Myocyte (in vitro differentiated cells): ENCODE measurements at places on chromosomes 7 and 10.

DNA sequence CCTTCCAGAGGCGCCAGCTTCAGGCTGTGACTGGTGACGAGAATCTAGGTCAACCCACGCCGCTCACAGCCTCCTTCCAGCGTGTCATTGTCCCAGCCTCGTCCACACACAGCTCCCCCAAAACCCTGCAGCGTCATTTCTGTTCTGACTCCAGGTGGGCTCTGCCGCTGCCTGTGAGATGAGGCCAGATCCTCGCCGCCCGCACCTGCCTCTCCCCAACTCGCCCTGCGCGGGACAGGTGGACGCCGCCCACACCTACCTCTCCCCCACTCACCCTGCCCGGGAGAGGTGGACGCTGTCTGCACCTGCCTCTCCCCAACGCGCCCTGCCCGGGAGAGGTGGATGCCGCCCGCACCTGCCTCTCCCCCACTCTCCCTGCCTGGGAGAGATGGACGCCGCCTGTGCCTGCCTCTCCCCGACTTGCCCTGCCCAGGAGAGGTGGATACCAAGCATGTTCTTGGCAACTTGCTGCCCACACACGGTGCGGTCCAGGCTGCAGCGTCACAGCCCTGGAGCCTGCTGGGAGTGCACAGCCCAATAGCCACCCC lies 32.0 kb upstream of the CFAP46 start:
- no peak for DNase-seq

DNA sequence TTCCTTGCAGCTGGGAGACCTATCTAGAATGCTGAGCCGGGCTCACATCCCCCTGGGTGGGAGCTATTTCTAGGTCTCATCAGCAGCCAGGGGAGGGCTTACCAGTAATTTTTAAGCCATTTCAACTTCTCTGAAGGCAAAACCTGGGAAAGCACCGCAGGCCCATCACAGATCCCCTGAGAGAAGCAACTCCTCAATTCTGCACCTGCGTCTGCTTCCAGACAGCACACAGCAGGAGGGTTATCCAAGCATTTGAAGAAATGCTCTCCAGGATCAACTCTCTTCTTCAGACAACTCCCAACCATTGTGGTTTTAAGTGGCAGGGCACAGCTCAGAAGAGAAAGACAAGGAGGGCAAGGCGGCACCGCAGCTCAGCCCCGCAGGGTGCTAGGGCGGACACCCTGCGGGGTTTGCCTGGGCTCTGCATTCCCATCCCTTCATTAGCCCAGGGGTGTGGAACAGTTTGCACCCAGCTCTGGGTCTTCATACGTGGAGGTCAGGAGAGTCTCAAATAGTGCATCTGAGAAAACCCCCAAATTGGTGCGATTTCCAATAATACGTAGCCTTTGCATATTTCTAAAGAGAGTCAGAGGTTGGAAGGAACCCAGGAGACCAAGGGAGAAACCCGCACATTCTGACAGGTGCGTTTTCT lies 618.7 kb downstream of the DNAJB6 start:
- no peak for DNase-seq

GRCh38 chr7:151226560-151226874 lies 488 bp downstream of the ABCF2 start:
- DNase-seq = no peak

DNA sequence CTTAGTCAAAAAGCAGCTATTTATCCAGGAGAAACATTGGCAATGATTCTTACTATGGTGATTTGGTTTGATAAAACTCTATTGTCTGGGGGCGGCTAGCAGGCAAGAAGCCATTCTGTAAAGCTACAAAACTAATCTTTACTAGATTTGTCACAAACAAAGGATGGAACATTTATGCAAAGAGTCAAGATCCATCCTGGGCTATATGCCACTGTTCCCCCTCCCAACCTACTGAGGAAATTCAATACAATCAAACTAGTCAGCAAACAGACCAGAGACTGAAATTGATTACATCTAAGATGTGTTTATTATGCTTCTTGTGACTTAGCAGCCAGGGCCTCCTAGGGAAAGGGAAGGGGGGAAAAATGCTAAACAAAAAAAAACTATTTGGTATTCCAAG lies 397.6 kb downstream of the GPAM start:
- DNase-seq = no peak

GRCh38 chr7:147029953-147030352 lies 913.4 kb downstream of the CNTNAP2 start:
- no peak for DNase-seq

GRCh38 chr7:8221567-8221966 lies 40.4 kb downstream of the ICA1 start:
- no peak for DNase-seq

GRCh38 chr7:158676171-158676840 lies 28.3 kb downstream of the NCAPG2 start:
- no peak for DNase-seq

DNA sequence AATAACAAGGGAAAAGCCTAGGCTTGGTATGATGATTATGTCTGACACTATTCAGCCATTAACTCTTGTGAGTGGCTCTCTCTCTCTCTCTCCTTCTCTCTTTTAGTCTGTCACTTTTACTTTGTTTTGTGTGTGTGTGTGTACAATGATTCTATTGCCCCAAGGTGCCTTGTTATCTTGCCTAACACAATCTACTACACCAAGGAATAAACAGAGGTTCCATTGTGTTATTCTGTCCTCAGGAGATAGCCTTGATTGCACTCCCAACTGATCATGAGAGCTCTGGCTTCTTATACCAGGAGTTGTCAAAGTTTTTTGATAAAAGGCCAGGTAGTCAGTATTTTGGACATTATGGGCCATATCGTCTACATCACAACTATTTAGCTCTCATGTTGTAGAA lies 123.4 kb upstream of the CALCR start:
- no peak for DNase-seq

- DNase-seq = peak; percentile 6
These were observed 5.0 kb downstream of the SEPTIN7 start for GRCh38 chr7:35805876-35806275.

GRCh38 chr7:41732843-41733306 lies 30.0 kb upstream of the INHBA start:
- DNase-seq = no peak

DNA sequence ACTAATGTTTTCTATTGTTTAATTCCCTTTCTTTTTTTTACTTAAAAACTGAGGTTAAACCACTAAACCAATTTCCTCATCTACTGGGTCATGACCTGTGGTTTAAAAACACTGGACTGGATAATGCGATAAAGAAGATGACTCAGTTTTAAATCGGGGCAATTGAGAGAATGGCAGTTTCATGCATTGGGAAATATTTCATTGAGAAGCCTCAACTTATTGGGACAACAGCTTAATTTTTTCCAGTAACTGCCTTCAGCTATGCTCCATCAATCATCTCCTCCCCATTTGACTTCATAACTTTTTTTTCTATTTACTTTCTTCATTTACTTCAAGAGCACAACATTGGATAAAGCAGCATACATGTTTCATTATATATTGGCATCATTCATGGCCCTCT lies 61.8 kb upstream of the MET start:
- peak; percentile 45 for DNase-seq

- DNase-seq = peak; percentile 75
These were observed 9.3 kb upstream of the FAM180A start for GRCh38 chr7:135757719-135758411.

DNA sequence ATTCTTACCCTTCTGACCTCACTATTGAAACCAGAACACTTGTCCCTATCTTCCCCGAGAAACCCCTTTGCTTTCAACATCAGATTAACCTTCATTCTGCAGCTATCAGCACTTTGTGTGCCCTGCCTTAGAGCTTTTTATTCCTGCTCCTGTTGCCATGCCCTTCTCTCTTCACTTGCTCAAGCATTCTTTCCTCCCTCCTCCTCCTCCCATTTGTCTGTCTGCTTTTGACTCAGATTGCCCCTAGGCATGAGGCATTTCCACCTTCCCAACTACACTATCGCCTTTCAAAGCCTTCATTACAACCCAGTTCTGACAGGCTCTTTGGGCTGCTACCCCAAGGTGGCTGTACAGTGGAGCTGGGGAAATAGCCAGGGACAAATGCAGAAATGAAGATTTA lies 143.3 kb downstream of the SLC25A13 start:
- no peak for DNase-seq

- no peak for DNase-seq
These were observed 197.3 kb downstream of the PCLO start for GRCh38 chr7:82965088-82966036.

DNA sequence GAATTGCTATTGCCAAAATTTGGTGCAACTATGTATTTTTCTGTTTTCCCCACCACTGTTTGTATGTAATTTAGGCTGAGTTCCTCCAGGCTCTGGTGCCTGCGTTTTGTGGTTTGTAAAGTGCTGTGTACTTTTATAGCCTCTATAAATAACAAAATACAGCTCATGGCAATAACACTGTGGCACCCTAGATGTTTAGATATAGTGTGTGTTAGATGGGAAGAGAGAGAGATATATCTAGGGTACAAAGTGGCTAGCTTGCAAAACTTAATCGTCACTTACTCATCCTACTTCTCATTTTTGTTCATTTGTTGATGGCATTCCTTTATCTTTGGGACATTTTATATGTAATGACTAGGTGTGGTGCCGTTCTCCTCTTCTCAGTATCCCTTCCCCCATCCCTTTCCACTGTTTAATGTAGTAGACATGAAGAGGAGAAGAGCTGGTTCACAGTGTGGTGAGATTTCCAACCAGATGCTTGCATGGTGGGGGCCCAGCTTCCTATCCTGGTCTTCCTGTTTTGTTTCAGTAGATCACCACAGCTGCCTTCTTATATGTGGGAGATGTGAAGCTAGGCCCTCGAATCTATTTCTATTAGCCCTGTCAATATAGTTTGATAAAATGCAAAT lies 115.0 kb downstream of the SND1 start:
- DNase-seq = no peak

- no peak for DNase-seq
These were observed 1203.5 kb downstream of the TYW1 start for GRCh38 chr7:68200051-68200670.

GRCh38 chr10:86117051-86117450 lies 249.5 kb downstream of the GRID1 start:
- no peak for DNase-seq

GRCh38 chr7:1812509-1813393 lies 142.7 kb downstream of the ELFN1 start:
- DNase-seq = peak; percentile 38

DNA sequence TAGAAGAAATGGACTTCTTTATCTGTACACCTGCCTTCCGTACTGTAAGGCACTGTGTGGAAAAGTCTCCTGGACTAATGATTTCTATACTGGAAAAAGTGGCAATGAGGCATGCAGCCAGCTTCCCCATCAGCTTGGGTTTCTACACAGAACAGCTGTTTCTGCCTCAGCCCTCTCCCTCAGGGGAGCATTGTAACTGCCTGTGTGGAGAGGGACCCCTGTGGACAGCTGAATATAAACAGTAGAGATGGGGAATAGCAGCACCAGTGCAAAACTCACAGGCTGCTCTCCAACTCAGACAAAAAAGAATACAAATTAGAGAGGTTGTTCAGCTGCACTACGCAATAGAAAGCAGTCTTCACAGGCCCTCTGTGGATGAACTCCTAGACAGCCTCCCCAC lies 451.3 kb upstream of the MBL2 start:
- DNase-seq = no peak

GRCh38 chr10:111698711-111699110 lies 484.9 kb downstream of the GPAM start:
- DNase-seq = peak; percentile 10

DNA sequence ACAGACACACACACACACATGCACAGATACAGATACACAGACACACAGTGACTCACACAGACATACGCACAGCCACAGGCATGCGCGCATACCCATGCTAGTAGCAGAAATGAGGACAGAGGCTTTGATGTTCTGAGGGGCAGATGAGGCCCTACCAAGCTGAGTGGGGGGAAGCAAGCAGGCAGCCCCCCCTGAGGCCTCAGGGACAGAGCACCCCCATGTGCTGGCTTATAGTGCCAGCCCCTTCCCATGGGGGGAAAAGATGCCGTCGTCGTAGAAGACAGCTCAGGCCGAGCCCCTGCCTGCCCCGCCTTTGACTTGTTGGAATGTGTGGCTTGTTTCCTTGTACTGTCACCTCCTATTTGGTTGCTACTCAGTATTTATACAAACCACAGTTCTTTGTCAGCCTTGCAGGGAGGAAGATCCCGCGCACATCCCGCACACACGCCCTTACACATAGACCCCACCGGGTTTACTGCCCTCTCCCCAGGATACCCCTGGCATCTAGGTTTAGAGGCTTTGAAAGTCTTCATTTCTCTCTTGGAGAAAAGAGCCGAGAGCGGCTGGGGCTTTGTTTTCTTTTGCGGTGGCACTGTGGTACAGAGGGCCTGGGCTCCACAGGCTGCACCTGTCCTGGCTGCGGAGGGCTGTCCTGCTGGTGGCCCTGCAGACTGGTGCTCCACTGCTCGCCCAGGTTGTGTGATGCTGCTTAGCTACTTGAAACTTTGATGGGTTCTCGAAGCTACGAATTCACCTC lies 112.5 kb downstream of the DOCK1 start:
- DNase-seq = peak; percentile 63

- DNase-seq = no peak
These were observed at the start of gene TMEM176B for GRCh38 chr7:150799741-150800580. TSS of gene TMEM176B (minus strand) at chr7:150800364. CDS start at chr7:150796569, 3,795 bp downstream.

DNA sequence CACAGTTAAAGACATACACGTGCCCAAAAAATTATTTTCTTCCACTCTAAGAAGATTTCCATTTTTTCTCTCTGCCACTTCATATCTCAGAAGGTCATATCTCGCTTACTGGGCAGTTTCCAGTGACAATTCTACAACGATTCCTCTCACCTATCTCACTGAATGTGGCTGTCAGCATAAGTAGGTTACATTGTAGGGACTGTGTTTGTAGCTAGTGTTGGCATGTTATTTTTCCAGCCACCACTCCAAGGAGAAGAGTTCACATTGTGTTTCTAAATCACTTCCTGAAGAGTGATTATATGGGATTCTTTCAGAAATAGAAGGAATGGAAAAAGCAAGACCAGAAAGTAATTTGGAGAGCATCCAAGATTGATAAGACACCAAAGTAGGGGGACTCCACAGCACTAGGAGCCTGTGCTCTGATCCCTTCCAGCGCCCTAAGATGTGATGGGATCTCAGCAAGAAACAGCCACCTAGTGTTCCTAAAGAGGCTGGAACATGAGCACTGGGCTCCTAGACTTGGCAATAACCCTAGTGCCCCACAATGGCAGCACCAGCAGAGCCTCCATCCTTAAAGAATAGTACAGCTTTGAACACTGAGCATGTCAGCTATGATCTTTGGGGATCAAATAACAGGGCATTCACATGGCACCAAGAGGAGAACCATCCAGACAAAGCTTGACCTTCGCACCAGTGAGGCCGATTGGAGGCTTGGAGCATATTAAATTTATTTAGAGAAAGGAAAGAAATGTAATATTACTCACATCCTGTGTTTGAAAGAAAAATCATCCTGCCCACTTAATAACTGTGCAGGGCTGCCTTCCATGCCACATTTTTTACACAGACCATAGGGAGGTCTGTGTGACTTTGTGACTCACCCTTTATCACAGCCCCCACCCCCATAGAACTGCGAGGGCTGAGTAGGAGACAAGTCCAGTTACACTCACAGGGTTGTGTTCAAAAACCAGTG lies 51.8 kb downstream of the CAV1 start:
- DNase-seq = peak; percentile 89

DNA sequence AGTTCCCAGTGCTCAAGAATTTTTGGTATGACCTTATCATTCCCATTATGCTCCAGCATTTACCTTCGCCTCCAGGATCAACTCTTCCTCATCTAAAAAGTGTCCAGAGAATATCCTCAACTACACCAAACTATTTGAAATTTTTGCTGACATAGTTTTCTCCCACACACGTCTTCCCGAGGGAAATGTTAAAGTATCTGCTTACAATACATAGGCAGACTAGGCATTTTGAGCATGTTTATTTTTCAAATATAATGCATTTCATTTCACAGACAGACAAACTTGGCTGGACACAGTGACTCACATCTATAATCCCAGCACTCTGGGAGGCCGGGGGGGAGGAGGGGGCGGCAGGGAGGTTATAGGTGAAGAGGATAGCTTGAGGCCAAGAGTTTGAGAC lies 177.1 kb upstream of the TRIM24 start:
- no peak for DNase-seq
